B cell (primary cell): ENCODE measurements at places on chromosomes 3 and 15. TPM values are rescaled to one million over a fixed set of nuclear protein-coding genes. Genes with fewer than 3 reads are reported as not detected.

Gene PRR20G
- polyA plus RNA-seq, result not detected in 2 replicates

Gene UPK1B
- not detected in 2 replicates for polyA plus RNA-seq

Gene MSL2
- polyA plus RNA-seq, result 25.8 and 40.5 TPM in 2 replicates

Gene TPRG1
- 0.21 TPM in 1 of 2 replicates, not detected in the other for polyA plus RNA-seq

Gene RASSF1
- polyA plus RNA-seq, result 223 and 310 TPM in 2 replicates

Gene ADAMTS17
- polyA plus RNA-seq, result 0.10 TPM in 1 of 2 replicates, not detected in the other

Gene MESP2
- polyA plus RNA-seq, result 0.19 TPM in 1 of 2 replicates, not detected in the other

Gene HYPK
- 23.5 and 61.7 TPM in 2 replicates for polyA plus RNA-seq

Gene GABRA5
- polyA plus RNA-seq, result not detected in 2 replicates

Gene NR1I2
- polyA plus RNA-seq, result 0.30 and 0.52 TPM in 2 replicates

Gene GPR15
- polyA plus RNA-seq, result 6.4 and 8.4 TPM in 2 replicates

Gene C3orf85
- polyA plus RNA-seq, result not detected in 2 replicates

Gene GOLGA8R
- 1.9 and 2.0 TPM in 2 replicates for polyA plus RNA-seq

Gene TMEM207
- polyA plus RNA-seq, result not detected in 2 replicates

Gene PTPRG
- polyA plus RNA-seq, result 0.07 and 0.12 TPM in 2 replicates

Gene PAQR5
- not detected in 2 replicates for polyA plus RNA-seq

Gene XCR1
- polyA plus RNA-seq, result 0.01 and 0.06 TPM in 2 replicates

Gene BMF
- 43.2 and 95.9 TPM in 2 replicates for polyA plus RNA-seq

Gene CFAP91
- polyA plus RNA-seq, result 0.33 and 0.48 TPM in 2 replicates
